ENCODE measurements at places on chromosomes 2 and 18.
A peak's percentile ranks its signal among the peaks of the same experiment; 100 is the strongest.

GRCh38 chr2:221423210-221423804 lies 148.8 kb downstream of the EPHA4 start:
- DNase-seq: no peak

DNA sequence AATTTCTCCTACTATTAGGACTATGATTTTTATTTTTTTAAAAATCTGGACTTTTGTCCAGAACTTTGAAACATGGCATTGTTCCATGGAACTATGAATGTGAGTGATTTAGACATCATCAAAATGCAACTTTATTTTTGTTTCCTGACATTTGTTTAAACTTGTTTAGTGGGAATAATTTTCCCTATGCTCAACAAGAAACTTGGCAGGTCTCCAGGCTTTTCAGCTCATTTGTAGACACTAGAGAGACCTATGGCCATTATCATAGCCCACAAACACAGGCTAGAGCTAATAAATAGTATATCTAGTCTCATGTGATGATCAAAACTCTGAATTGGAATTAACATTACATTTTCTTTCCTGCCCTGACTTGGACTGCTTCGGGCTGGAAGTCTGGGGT lies 145.1 kb upstream of the CELF4 start:
- no peak for DNase-seq

GRCh38 chr18:9779630-9780029 lies 71.5 kb downstream of the RAB31 start:
- no peak for DNase-seq

- DNase-seq: no peak
These were observed 977.9 kb upstream of the CNTNAP5 start for GRCh38 chr2:123047186-123047585.

GRCh38 chr2:26043862-26044696 lies 10.2 kb downstream of the RAB10 start:
- no peak for DNase-seq

DNA sequence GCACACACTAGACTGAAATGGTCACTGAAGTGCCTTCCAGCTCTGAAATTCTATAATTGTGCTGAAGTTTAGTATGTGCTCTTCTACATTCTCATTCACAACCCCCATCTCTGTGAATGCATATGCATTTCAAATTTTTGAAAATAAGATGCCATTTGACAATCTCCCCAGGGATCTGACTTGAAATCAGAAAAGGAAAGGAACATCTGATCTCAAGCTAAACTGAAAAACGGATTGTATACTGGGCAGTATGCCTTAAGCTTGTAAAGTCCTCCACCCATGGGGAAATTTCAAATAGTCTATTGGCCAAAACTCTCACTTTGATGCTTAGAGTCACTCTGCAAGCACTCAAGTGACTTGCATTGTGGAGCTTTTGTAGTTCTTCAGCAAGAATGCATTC lies 22.9 kb downstream of the FAP start:
- no peak for DNase-seq

- no peak for DNase-seq
These were observed 98.4 kb downstream of the USP40 start for GRCh38 chr2:233468047-233468740.

DNA sequence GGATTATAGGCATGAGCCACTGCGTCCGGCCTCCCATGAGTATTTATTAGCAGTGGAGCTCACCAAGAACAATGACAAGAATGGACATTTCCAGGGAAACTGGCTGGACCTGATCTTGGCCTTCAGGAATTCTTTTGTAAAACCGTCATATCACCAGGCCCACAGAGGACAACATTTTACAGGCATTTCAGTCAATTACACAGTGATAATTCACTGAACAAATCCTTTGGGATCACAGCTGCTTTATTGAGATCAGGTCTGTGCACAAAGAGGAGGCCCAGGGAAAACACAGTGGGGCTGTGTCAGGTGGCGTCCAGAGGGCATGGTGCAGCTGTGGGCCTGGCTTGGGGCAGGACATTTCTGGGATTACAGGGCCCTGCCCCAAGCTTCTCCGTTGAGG lies 30.1 kb upstream of the GTF2A1L start:
- no peak for DNase-seq

GRCh38 chr2:239399921-239400595 lies 762 bp downstream of the HDAC4 start:
- DNase-seq: no peak

DNA sequence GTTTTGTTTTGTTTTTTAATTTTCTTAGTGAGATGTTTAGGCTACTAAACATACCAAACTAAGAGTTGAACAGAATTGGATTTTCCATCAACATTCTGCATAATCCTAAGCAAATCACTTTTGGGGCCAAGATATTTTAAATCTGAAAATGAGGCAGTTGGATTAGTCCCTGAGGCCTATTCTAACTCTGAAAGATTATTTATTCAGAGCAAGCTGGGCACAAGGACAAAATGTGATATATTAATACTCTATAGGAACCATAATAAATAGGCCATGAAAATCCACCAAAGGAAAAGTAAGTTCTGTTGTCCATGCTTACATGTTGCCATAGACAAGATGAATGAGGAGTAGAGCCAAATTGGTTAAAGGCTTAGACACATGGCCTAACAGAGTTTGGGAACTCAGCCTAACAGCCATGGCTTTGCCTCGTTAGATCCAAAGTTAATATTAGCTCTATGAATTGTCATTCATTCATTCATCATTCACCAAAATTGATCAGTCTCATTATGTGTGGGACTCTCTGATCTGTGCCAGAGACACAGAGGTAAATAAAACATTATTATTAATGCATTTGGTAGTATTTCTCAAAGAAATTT lies 183.5 kb downstream of the SCG2 start:
- no peak for DNase-seq

DNA sequence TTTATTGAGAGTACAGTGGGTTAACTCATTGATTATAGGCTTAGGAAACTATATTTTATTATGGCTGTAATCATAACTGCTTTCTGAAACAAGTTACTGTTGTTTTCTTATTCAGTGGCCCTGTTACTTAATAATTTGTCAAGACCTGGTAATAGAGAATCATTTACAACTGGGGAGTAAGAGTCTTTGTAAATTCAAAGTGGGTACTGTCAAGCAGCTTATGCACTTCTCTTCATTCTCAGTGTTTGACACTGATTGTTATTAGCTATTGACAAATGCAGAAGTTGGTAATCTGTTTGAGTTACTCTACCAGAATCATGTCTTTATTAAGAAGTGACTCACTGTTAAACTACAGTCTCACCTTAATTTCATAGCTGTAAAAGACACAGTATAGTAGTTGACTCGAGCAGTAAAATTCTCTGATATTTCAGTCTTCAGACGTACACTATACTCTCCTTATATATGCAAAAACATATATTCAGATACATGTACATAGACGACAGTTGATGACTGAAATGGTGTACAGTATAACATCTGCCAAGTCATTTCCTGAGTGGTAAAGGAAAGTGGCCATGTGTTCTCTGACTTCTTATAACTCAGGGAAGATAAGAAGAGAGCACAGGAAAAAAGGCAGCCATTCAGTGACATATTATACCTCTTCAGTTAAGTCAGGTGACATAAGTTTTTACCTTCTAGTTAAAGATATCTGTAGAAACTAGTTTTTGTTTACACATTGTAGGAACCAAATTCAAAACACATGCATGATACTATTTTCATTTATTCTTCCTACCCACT lies 36.0 kb upstream of the TTC27 start:
- DNase-seq: no peak

DNA sequence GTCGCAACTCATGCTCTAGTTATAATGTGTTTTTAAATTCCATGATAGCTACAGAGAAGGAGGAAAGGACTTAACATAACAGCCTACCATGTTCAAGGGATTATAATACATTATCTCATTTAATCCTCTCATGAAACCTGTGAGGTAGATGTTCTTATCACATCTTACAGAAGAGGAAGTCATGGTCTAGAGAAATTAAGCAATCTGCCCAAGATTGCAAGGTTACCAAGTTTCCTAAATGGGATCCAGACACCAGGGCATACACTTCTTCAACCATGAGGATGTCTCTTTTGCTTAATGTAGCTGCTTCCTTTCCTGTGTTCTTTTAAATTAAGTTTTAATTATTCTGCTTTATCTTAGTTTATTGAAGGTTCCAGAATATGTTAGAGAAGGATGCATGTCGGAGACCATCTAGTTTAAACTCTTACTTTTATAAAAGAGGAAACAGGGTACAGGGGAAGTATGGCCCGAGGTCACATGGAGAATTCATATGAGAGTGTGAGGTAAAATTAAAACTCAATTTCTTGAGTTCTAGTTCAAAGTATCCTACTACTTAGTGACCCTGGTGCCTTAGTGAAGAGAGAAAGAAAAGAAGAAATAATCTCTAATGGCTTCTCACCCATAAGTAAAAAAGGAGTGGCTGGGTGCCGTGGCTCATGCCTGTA lies 3.6 kb upstream of the IL1A start:
- no peak for DNase-seq

DNA sequence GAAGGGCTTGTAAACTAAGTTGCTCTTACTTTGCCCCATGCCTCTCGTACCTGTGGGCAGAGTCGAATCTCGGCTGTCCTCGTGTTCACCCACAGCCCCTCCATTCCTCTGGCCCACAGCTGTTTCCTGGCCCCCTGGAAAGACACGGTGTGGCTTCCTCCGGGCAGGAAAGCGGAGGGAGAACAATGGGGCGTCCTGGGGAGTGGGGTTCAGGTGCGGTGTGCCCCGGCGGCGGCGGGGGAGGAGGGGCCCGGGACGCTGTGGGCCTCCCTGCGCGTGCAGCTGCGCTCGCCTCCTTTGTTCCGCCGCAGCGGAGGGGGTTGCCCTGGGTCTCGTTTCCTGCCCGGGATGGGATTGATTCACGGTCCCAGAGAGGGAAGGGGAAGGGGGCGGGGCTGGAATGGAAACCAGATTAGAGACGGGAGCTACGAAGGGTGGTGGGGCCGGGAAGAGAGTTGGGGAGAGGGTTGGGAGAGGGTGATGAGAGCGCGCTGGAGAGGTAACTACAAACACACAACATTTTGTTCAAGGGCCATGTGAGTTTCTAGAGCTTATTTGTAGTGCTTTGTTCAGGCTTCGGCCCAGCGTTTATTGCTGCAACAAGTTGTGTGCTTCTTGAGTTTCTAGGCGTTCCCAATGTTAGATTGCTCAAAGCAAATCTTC lies 796 bp downstream of the MYO1B start:
- peak; percentile 0 for DNase-seq

DNA sequence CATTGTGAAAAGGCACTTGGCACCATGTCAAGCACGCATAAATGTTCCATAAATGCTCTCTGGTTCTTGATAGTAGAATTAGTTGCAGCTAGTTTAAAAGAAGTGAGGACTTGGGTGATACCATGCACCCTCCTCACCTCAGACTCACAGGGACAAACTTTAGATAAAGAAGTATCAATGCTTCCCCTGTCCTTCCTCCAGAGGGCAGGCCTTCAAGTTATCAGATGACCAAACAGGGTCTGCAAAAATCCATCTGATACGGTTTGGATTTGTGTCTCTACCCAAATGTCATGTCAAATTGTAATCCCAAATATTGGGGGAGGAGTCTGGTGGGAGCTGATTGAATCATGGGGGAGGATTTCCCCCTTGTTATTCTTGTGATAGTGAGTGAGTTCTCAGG lies 54.1 kb downstream of the C1QL2 start:
- no peak for DNase-seq

DNA sequence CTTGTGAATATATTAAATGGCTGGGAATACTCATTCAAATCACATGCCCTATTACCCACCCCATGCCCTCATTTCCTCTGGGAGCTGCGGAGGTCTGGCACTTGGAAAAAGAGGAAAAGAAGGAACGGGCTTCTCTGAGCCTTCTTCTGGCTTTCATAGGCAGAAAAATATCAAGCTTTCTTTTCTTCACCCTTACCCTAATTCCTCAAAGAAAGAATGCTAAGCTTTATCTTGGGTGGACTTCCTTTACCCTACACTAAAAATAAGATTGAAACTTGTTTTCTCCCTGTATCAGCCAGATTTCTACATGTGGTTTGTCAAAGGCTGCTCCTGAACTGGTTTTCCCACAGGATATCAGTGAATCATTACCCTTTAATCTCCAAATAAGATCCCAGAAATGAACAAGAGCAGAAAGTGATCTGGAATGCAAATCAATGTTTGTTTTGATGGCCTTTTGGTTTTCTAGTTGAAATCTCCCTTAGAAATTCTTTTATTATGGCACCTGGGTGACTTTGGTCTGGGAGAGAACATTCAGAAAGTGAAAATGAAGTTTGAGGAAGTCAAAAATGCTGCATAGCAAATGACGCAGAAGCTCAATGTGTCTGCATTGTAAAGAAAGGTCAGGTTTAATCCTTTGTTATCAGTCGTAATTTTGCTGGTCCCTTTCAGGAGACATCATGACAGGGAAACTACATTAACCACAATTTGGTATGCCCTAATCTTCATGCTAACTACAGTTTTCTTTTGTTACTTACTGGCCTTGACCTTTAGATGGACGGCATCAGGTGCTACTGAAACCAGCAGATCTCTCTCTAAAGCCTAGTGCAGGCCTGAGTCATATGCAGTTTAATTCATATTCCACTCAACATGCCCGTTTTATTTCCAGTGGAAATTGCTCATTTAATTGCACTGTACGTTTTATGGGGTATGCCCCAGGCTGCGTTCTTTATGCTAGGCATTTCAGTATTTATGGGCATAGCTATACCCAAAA lies 46.6 kb upstream of the HNRNPA3 start:
- no peak for DNase-seq

DNA sequence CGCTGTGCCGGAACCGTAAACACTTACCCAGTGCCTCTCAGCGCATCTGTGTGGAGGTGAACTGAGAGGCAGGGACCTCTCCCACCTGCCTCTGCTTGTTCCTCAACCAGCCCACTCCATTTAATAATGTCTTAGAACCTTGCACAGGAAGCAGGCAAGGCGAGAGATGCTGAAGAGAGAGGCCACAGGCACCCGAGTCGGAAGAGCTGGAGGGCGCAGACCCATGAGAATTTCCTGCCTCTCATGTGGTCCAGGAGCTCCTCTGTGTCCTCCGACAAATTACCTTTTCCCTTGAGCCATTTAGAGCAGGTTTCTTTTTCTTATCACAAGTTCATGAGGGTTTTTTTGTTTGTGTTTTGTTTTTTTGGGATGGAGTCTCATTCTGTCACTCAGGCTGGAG lies 4.9 kb upstream of the RFX8 start:
- DNase-seq: no peak

DNA sequence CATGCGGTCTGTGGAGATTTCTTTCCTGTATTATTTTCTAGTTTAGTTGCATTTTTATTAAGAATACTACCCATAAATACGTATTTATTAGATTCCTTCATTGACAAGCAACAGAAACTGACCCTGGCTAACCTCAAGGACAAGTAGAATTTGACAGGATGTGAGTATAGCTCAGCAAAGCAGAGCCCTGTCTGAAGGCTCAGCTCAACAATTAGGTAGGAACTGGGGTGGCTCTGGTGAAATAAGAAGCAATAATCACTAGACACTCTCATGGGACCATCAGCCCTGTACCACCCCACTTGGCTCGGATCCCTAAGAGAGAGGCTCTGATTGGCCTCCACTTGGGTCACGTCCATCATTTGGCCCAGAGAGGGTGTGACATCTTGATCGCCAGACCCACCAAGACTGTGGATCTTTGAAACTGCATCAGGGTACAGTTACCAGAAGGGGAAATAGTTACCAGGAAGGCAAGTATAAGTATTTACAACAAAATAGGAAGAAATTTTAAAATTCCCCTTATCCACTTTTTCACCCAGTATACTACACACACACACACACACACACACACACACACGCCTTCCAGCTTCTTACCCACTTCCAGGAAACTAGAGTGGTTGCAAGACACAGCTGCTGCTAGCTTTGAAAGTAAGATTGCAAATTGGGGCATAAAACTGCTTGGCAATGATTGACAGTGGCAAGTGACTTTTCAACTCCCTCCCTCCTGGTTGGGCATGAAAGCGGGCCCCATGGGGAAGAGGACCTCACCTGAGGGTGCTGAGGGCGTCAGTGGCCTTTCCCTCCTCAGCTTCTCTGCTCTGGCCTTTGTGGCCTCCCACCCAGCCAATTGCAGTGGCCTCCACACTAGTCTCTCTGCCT lies 41.8 kb downstream of the KCTD18 start:
- peak; percentile 6 for DNase-seq

Data from activated CD4-positive, alpha-beta T cell treated with anti-CD3 and anti-CD28 coated beads, Interleukin-2, amount 50 U/mL, for 4 hours (primary cell).